ENCODE measurements at places on chromosomes 5 and 9.

- no peak for DNase-seq
Observed at GRCh38 chr5:160284291-160284873, 28.0 kb downstream of the CCNJL start.

DNA sequence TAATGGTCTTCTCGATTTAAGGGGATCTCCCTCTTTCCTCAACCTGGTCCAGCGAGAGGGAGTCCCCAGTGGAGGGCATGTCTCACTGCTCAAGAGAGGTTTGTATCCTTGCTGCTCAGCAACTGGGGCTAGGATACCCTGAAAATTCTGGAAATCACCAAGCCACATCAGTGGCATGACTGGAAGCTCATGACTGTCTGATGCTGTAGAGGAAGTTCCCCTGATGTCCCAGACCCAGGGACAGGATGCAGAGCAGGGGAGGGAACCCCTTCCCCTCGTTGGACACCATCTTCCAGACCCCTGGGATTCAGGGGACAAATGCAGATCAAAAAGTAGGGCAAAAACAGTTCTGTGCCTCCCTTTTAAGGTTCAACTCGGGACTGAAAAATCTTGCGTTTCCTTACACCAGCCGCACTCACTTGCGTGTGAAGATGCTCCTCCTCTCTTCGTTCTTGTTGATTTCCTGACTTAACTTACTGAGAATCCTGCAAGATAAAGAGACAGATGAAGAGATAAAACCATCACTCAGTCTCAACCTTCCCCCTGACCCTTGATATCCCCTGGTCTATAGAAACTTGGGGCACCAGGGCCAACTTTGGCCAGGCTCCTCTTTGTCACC lies 22.1 kb downstream of the LCP2 start:
- DNase-seq: no peak

GRCh38 chr9:121858788-121859187 lies 207.4 kb downstream of the DAB2IP start:
- DNase-seq: no peak

GRCh38 chr9:85268131-85268530 lies 473.6 kb downstream of the AGTPBP1 start:
- DNase-seq: no peak

GRCh38 chr9:4196376-4196775 lies 103.5 kb downstream of the GLIS3 start:
- DNase-seq: no peak

DNA sequence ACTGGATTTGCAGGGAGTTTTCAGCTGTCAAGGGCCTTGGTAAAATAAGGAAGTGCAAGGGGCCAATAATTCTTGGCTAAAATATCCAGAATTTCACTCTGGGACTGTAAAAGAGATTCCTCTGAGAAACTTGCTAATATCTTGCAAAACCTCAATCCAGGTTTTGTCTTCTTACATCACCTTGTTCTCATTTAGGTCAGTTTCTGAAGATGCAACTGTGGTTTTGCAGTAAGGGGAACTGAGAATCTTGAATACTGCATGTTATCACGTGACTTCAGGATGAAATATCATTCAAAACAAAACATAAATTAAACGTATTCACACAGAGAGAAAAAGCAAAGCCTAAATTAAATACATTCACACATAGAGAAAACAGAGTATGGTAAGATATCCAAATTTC lies 35.0 kb upstream of the RIC1 start:
- no peak for DNase-seq

DNA sequence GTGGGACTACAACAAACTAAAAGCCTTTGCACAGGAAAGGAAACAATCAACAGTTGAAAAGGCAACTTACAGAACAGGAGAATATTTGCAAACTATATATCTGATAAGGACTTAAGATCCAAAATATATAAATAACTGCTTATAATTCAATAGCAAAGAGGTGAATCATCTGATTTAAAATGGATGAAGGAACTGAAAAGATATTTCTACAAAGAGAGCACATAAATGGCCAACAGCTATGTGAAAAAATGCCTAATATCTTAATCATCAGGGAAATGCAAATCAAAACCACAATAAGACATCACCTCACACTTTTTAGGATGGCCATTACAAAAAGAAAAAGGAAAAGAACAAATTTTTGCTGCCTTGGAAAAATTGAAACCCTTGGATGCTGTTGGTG lies 100.4 kb downstream of the LURAP1L start:
- no peak for DNase-seq

- DNase-seq: no peak
Observed at GRCh38 chr9:136544548-136544963, 1.3 kb downstream of the NOTCH1 start.

DNA sequence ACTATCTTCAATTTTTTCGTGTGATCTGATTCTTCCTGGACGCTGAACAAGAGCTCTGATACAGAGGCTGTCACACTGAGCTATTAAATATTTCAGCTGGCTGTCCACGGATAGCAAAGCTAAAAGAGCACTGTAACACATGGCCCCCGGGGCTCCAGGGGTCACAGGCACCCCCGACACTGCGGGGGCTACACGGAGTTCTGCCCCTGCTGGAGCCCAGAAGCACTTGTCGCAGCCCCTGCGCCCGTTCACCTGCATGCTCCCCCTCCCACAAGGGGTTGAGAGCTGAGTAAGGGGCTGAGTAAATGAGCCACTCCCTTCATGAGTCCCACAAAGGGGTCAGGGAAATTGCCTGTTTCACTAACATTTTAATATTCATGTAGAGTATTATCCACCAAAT lies 316.3 kb downstream of the TMEM167A start:
- no peak for DNase-seq

DNA sequence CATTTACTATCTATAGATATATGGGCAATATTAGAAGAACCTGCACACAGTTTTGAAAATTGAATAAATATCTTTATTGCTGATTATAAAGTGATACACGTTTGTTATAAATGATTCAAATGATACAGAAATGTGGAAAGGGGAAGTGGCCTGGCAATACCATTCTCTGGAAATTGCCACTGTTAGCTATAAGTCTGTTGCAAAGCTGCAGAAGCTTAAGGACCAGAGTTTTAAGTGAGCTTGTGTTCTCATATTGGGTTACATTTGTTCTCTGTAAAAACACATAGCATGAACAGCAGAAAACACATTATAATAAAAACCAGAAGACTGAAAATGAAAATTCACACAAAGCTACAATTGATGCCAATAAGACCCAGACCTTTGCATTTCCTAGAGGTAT lies 59.6 kb downstream of the RASGRF2 start:
- DNase-seq: no peak

DNA sequence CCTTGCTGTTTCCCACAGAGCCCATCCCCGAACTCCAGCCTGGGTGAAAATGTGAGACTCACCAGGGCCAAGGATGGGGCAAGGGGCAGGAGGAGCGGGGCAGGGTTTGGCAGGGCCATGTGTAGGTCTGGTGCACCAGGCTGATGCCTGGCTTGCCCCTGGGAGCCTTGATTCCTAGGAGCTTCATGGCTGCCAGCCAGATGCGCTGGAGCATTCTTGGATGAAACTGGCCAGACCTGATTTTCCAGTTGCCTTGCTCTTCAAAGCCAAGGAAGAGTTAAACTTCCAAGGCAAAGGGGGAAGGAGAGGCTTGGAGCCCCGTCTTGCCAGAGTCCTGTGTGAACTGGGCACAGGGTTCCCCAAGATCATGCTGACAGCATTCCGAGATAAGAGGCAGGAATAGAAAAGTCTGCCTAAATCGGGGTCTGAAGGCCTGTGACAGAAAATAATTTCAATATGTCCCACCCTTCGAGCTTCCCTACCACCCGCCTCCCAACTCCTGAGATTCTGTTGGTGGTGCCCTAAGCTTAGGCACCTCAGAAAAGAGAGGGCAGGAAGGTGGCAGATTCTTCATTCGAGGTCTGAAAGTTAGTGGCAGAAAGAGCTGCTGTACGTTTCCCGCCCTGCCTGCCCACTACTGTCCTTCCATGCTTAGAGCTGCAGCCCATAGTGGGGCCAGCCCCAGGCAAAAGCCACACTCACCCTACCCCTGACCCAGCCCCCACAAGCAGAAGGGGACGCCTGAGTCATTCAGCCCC lies 20.4 kb downstream of the FAT2 start:
- no peak for DNase-seq

- no peak for DNase-seq
Observed at GRCh38 chr5:161001604-161002003, 149.6 kb upstream of the ATP10B start.

- DNase-seq: no peak
Observed at GRCh38 chr5:114838937-114839336, 330.8 kb downstream of the TRIM36 start.

GRCh38 chr5:68962757-68963484 lies 130.9 kb upstream of the SLC30A5 start:
- DNase-seq: no peak

DNA sequence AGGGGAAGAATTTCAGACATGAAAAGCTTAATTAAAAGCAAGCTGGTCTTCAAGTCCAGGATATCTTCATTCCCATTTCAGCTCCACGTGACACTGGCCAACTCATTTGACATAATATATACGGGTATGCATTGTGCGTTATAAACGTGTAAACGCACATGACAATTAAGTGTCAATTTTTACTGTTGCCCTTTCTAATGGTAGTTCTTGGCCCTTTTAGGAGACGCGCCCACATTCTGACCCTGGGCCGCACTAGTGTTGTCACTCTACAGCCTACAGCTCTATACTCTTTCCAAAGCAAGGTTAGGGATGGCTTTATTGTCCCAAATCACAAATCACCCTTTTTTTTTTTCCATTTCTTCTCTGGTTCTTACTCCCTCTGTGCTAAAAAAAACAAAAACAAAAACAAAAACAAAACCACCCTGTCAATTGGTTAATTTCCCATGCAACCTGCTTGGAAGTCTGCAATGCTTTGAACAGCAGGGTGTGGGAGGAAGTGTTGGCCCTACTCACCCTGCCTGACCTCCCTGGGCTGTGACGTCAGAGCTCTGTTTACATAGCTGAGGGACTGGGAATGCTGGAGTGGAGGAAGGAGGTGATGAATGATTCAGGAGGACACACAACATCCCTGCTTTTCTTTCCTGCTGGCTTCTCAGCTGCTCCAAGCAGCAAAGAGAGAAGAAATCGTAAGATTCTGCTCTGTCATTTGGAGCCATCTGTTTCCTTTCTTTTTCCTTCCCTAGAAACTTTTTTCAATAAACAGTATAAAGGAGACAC lies 19.3 kb downstream of the RFK start:
- no peak for DNase-seq

- no peak for DNase-seq
Observed at GRCh38 chr9:126222363-126222834, 104.2 kb upstream of the MVB12B start.

- DNase-seq: no peak
Observed at GRCh38 chr9:121499177-121499426, 542 bp downstream of the GGTA1 start.

- no peak for DNase-seq
Observed at GRCh38 chr5:98581112-98581997, 192.1 kb upstream of the RGMB start.

DNA sequence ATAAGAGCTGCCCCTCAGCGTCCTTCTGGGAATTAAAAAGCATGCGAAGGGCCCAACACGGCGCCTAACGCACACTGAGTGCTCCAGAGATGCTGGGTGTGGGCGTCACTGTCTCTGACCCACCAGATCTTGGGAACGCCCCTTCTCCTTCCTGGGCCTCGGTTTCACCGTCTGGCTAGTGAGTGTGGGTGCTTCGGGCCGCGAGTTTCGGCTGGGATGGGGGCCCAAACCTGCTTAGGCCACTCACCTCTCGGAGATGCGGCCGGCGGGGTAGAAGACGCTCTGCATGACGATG lies 3.7 kb downstream of the PIP5KL1 start:
- DNase-seq: no peak

GRCh38 chr9:31119890-31120454 lies 1264.5 kb upstream of the ACO1 start:
- DNase-seq: no peak

DNA sequence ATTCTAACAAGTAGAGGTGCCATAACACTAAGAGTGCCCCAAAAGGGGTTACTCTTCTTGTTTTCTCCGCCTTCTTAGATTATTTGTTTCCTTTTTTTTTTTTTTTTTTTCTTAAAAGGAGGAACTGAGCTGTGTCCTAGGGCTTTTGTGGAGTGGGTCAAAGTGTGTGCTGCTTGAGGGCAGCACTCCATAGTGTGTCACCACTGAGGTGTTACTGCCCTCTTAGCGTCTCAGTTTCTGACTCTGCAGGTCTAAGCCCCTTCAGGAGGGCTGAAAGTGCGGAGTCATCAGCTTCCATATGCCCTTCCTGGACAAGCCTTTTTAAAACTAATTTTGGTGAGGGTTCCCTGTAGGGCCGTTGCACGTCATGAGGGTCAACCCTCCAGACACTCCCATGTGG lies 12.6 kb upstream of the NANS start:
- DNase-seq: no peak

GRCh38 chr9:38309324-38310195 lies 82.9 kb upstream of the ALDH1B1 start:
- DNase-seq: no peak

- DNase-seq: no peak
Observed at GRCh38 chr9:74672237-74672636, 175.1 kb downstream of the RORB start.

GRCh38 chr5:176362233-176362490 lies 598 bp upstream of the KIAA1191 start:
- no peak for DNase-seq

- DNase-seq: no peak
Observed at GRCh38 chr5:175671013-175671412, 13.1 kb downstream of the HRH2 start.

GRCh38 chr5:134462047-134462575 lies 50.4 kb upstream of the CDKN2AIPNL start:
- DNase-seq: no peak

GRCh38 chr5:17151686-17152085 lies 65.7 kb upstream of the BASP1 start:
- no peak for DNase-seq

- no peak for DNase-seq
Observed at GRCh38 chr5:7548596-7548995, 152.7 kb downstream of the ADCY2 start.

- no peak for DNase-seq
Observed at GRCh38 chr5:1763548-1763911, 36.1 kb downstream of the MRPL36 start.

DNA sequence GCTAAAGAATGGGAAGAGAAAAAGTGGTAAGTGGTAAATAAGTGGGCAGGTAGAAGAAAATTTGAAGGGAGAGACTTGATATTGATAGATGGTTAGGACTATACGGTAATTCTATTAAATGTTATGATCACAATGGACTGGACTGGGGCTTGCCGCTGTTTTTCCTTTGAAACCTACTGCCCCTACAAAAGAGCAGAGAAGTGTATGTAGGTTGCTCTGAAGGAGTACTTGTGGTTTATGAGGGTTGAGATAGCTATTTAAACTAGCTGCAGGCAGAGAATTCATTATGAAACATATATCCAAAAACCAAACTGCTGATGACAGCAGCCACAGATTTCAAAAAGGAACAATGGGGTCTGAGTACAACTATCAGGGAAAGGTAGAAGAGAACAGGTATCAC lies 16.8 kb upstream of the HK3 start:
- no peak for DNase-seq

GRCh38 chr9:20111173-20111843 lies 322.5 kb upstream of the SLC24A2 start:
- no peak for DNase-seq

- DNase-seq: no peak
Observed at GRCh38 chr9:137982200-137982599, 104.6 kb downstream of the CACNA1B start.

GRCh38 chr9:27328483-27328882 lies 31.5 kb upstream of the EQTN start:
- no peak for DNase-seq
